CD4-positive, alpha-beta memory T cell (primary cell): ENCODE measurements at places on chromosomes 7 and 10. TPM values are rescaled to one million over a fixed set of nuclear protein-coding genes. Genes with fewer than 3 reads are reported as not detected.

The AVL9 gene
- 40.6 TPM for total RNA-seq

The EVX1 gene
- not detected for total RNA-seq

The OR9A2 gene
- total RNA-seq = not detected

DNA sequence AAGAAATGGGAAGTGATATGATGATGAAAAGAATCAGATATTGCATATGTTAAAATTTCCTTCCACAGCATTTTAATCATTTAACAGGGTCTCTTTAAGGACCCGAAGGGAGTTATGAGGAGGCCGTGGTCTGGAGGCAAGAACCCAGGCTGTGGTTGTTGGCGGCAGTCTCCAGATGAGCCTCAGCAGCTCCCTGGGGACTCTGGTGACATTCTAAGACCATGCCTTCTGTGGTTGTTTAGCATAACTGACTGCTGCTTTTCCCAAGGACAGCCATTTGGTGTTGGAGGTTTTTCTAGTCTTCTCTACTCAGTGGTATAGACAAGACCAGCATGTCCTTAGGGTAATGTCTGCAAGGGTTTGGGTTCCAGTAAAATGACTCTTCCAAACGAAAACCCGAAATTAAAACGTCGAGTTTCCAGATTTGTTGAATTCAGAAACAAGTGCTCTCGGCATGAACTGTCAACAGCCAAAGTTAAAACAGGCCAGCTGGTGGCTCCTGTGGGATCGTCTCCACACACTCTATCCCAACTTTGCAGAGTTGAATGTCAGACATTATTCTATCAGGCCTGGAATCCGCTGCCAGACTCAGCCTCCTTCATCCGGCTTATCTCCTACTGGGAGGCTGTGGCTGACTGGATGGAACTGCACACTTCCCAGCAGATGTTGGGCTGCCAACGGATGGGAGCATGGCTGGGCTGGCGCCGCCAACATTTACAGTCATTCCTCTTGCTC, 183.1 kb downstream of the TAX1BP1 start:
- no peak for DNase-seq

The LCOR gene
- 44.1 TPM for total RNA-seq

GRCh38 chr10:2686691-2687090, 380.7 kb upstream of the PFKP start:
- DNase-seq = no peak

The DNA2 gene
- 7.7 TPM for total RNA-seq

GRCh38 chr10:80413271-80413996, 5.1 kb downstream of the PRXL2A start:
- DNase-seq = no peak

GRCh38 chr7:70627461-70627860, 504.5 kb upstream of the GALNT17 start:
- no peak for DNase-seq

- no peak for DNase-seq
Observed at GRCh38 chr10:103680869-103681236, 174.5 kb downstream of the SH3PXD2A start.

GRCh38 chr7:44275957-44276570, 49.3 kb downstream of the CAMK2B start:
- DNase-seq = no peak

GRCh38 chr10:95389982-95390381, 99.2 kb upstream of the PDLIM1 start:
- no peak for DNase-seq

GRCh38 chr10:29658984-29659965, 24.5 kb upstream of the SVIL start:
- peak; percentile 95 for DNase-seq

GRCh38 chr10:122263971-122264370, 7.1 kb upstream of the BTBD16 start:
- DNase-seq = no peak

DNA sequence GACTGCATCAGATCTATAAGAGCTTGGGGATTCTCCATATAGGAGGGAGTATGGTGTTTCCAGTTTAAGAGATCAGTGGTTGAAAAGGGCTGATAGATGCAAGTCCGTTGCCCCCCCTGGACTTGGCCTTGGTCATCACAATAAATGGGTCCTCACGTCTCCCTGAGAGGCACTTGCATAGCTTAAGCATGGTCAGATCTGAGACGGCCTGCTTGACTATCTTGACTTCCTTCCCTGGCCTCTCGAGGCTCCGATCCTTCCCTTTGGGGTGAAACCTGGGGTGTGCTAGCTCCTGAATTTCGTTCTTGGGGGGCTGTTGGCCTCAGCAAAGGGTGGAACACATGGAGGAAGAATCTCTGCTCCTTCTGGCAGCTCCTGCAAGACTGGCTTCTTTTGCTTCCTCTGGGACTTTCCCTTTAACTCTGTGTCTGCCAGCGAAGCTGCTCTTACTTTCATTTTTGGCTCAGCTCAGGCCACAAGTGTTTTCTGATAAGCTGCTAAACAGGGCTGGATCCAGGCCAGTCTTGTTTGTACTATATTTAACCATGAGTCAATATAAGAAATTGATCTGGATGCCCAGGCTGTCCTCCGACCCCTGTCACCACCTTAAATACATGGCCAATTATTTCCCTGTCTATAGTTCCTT, 11.2 kb upstream of the ZNF485 start:
- DNase-seq = no peak

DNA sequence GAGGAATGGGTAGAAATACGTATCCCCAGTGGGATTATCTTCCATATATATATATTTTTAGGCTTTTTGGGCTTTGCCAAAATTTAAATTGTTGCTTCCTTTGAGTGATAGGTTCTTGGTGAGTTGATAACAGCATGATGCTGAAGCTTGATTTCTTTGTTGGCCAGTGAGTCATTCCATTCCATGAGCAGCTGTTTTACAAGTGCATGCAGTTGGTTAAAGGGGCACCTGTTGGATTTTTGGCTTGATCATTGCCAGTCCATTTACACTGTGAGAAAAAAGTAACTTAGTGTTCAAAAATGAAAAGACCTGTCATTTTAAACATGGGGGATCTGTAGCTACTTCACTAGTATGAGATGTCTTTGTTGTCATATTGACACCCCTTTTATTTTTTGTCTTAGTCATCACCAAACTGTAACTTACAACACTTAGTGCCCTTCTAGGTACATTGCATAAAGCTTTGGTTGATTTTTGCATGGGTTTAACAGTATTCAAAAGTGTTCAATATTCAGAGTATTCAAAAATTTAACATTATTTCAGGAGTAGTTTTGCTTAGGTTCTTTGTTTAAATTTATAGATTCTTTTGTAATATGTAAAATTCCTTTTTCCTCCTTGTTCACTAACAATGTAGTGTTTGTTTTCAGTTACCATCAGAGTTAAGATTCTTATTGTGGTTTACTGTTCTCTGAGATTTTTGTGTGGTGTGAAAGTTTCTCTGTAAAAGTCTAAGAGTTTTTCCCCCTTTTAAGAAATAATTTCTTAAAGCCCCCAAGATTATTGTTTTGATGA, 8.8 kb downstream of the AKAP9 start:
- DNase-seq = no peak

- no peak for DNase-seq
Observed at GRCh38 chr7:156665101-156665500, 24.5 kb downstream of the RNF32 start.

GRCh38 chr7:87156709-87157108, 4.5 kb downstream of the DMTF1 start:
- DNase-seq = no peak

The SEC23IP gene
- 68.7 TPM for total RNA-seq

The NUTM2A gene
- 1.2 TPM for total RNA-seq

DNA sequence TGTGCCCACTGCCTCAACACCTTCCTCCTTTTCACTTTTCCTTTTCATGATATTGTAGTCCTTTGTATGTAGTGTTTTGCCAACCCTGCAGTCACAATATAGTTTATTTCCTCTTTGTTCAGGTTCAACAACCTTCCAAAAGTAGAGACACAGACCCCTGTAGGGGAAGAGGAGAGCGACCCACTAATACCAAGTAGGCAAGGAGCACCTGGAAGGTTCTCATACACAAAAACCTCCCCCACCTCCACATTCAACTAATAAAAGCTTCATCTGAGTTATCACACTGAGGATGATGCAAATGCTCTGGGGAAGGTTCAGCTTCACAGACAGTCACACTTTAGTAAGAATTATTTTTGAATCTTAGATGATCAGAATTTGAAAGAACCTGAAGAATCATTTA, 41.6 kb downstream of the PIK3AP1 start:
- DNase-seq = no peak

The INMT gene
- 0.87 TPM for total RNA-seq

The OR2A1 gene
- total RNA-seq = not detected

- DNase-seq = no peak
Observed at GRCh38 chr10:60073781-60074656, 167.7 kb upstream of the CCDC6 start.

DNA sequence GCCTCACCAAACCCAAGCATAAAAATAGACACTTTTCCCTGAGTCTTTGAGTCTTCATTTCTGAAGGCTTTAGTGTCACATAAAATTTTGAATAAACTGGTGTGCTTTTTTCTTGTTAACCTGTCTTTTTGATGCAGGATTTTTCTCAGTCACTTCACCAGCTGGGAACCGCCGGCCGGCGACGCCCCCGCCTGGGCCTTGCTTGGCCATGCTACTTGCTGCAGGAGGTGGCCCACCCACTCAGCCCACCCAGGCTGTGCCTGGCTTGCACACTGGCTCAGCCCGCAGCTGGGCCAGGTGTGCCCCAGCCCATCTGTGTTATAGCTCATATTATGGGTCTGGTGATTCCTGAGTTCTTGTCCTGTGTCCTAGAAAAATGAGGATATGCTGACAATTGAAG, 247.4 kb upstream of the CACNA2D1 start:
- no peak for DNase-seq

- DNase-seq = no peak
Observed at GRCh38 chr7:120998520-120998919, 10.0 kb downstream of the CPED1 start.

The PNLIPRP2 gene
- total RNA-seq = not detected

GRCh38 chr10:97781618-97782331, 10.0 kb upstream of the SFRP5 start:
- peak; percentile 34 for DNase-seq

The KNDC1 gene
- total RNA-seq = 1.4 TPM

GRCh38 chr10:98269435-98269912, 1.5 kb upstream of the LOXL4 start:
- DNase-seq = no peak

DNA sequence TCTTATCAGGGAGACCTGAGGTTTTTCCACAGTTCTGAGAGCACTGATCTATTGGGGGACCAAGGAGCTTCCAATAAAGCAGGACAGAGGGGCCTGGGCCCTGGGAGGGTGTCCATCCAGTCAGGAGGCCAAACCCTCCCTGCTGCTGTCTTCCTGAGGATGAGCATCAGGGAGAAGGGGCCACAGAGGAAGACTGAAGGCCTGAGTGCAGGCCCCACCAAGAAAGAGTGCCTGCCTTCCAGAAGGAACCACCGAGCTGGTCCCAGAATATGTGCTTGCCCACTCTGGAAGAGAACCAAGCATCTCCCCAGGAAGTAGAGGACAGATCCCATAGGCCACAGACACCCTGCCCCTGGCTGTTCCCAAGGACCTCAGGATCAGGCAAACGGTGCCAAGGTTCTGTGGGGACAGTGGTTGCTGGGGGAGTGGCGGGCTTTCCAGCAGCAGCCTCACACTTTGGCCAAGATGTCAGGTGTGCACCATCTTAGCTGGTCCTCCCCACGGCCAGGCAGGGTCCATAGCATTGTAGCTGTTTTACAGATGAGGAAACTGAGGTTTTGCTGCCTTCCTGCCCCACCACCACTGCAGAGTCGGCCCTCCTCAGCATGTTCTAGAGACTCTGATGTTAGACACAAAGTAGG, 199.4 kb downstream of the GRID1 start:
- DNase-seq = no peak

- DNase-seq = no peak
Observed at GRCh38 chr7:21733837-21734236, 191.0 kb downstream of the DNAH11 start.

DNA sequence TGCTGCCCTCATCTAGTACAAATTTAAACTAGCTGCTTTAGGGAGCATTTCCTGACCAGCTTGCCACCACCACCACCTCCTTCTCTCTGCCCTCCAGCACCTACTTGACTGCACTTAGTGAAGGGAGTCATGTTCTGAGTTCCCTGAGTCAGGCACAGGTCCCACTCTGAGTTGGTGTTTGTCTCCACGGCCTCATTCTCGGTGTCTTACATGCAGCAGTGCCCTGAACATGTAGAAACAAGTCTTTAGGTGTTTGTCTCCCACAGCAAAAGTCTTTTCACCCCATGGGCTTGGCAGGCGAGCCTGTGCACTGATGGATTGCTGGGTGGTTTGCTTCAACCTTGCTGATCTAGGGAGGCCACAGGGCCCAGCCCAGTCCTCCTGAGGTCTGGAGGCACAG, 16.9 kb downstream of the TSPAN14 start:
- DNase-seq = peak; percentile 37

- DNase-seq = no peak
Observed at GRCh38 chr7:24102988-24103387, 181.0 kb upstream of the NPY start.

The AGR3 gene
- total RNA-seq = not detected

DNA sequence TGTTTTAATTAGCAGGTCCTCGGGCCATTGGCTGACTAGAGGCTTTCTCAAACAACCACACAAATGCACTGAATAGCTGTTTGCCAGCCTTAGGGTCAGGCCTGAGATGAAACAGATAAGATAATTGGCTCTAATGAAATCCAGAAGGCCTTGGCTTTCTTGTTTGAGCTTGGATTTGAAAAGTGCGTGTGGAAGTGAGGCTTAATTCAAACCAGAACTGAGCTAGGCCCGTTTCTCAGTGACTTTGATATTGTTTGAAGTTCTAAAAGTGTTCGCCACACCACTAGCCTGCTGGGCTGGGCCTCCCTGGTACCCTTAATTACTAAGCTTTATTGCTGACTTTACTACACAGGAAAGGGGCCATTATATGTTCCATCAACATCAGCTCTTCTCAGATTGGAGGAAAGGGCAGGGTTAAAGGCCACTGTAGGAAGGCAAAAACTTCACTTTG, 270.6 kb downstream of the TWIST1 start:
- DNase-seq = no peak

The TRAPPC14 gene
- 73.0 TPM for total RNA-seq

GRCh38 chr7:41825927-41826480, 123.1 kb upstream of the INHBA start:
- DNase-seq = no peak

DNA sequence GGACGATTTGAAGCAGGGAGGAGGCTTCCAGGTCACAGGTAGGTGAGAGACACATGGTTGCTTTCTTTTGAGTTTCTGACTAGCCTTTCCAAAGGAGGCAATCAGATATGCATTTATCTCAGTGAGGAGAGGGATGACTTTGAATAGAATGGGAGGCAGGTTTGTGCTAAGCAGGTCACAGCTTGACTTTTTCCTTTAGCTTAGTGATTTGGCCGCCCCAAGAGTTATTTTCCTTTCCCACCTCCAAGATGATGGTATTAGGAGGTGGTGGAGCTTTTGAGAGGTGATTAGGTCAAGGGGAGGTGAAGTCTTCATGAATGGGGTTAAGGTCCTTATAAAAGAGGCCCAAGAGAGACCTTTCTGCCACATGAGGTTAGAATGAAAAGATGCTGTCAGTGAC, 443.7 kb downstream of the TYW1 start:
- no peak for DNase-seq

The C7orf25 gene
- 9.2 TPM for total RNA-seq

- DNase-seq = peak; percentile 38
Observed at GRCh38 chr7:149310113-149310836, 48.3 kb downstream of the ZNF783 start.
